ENCODE measurements at places on chromosomes 3 and 15.

DNA sequence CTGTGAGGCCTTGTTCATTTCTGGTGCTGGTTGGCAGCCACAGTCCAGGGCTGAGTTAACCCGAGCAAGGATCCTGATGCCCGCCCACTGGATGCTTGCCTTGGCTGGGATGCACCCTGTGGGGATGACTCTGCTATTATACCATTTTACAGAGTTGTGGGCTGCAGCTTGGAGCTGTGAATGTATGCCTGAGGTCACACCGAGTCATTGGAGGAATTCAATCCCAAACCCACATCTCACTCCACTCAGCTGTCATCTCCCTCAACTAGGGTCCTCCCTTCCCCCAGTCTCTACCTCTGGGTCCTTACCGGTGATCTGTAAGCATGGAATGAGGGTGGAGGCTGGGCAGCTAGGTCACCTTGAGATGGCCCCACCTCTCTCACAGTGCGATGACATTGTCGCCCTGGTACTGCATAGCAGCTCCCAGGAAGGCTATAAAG lies 22.1 kb downstream of the MAPKAPK3 start:
- peak; percentile 44 for DNase-seq

DNA sequence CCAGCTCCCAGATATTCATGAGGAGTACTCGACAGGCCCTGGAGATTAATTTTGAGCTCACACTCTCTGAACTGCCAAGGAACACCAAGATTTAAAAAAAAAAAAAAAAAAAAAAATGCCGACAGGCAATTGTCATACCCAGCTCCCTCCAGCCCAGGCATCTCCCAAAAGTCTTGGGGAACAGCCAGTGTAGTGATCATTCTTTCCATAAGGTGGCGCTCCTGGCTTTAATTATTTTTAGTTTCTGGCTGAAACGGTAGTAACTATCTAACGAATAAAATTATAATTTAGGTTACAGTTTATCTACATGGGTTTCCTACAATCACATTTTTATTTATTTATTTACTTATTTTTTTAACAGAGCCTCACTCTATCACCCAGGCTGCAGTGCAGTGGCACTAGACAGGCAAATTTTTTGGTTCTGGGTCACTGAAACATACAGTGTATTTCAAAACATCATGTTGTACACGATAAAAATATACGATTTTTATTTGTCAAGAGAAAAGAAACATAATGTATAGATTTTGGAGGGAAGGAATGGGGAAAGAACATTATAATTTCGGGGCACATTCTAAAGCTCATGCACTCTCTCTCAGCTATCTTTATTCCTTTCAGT lies 157.3 kb downstream of the ADAMTS9 start:
- peak; percentile 44 for DNase-seq

DNA sequence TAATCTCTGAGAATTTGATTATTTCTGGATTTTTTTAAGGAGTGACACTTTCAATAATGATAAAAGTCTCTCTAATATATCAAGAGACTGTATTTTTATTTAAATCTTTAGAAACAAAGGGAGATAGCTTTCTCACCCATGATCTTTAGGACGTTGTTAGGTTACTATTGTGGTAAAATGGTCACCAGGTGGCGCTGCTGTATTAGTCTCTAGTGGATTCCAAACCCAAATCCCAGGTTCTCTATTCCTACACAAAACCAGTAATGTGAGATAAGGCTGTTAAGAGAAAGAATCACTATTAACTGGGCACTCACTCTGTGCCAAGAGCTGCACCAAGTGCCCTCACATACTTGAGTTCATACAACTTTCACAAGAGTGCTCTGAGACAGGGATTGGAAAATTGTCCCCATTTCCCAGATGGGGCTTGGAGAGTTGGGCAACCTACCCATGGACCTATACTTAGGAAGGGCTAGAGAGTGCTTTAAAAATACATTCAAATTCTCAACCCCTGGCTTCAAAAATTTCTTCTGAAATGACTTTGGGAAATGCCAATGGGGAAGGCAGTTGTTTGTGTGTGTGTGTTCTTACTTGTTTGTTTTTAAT lies 593.4 kb upstream of the TGFBR2 start:
- DNase-seq = peak; percentile 48

GRCh38 chr3:184059424-184059823 lies 6.6 kb downstream of the HTR3C start:
- DNase-seq = no peak

- no peak for DNase-seq
Measured at GRCh38 chr3:50119786-50120185, 31.1 kb downstream of the RBM5 start.
